ENCODE measurements at places on chromosomes 3 and 15.

GRCh38 chr15:98883478-98883877 lies 124.1 kb downstream of the PGPEP1L start:
- no peak for DNase-seq

DNA sequence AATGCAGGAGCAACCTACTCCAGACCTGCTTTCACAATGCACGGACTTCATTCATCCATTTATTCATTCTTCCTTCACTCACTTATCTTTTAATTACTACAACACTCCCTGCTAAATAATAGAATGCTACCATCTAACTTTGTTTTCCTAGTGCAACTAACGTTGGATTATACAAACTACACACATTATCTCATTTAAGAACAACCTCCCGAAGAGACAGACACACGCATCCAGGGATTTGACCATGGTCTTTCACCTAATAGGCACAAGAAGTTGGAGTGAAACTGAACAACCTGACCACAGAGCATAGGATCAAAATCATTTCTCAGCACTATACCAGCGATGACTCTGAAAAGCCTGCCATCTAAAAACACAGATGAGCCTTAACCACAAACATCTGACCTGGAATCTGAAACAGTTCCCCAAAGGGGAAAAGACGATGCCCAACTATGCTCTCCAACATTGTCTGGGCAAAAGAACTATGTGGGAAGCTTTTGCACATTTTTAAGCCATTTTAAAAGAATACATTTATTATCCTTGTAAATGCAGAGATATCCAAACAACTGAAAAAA lies 21.0 kb downstream of the ZNF385D start:
- no peak for DNase-seq

DNA sequence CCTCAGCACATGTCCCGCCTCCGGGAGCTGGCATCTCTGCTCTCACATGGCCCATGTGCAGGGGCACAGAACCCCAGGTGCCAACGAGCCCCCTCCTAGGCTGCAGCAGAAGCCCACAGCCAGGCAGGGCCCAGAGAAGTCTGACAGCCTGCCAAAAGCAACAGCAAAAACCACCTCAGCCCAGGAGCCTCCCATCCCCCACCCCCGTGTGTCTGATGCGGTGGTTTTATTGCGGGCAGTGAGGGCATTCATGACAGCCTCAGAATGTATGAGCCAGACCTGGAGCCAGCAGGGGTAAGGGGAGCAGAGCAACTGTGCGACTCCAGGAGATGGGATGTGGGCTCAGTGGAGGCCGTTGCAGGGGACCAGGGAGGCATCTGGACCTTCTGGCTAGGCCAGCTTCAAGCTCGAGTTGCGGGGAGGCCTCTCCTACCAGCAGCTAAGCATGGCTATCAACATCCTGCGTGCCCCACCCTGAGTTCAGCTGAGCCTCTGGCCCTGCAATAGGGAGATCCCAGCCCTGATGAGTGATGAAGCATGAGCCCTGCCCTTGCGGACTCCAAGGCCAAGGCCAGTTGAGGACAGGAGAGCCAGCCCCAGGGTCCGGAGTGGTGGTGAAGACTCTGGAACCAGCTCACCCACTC lies 52.5 kb downstream of the CYP11A1 start:
- no peak for DNase-seq

DNA sequence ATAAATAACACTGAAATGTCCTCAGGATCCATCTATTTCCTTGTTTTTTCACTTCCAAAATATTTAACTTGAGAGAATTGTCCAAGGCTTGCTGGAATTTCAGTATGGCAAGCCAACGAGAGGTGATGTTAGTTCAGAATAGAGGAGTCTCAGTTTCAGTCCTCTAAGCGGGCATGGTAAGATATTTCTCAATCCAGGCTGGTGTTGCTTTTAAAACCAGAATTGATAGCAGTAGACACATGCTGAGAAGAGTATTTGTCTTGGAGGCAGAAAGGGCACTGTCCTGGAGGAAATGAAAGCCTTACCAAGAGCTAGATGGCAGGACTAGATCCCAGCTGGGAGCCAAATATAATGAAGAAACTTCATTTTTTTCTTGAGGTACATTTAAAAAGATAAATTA lies 23.1 kb downstream of the PHLDB2 start:
- no peak for DNase-seq

GRCh38 chr15:100141311-100142001 lies 200.3 kb downstream of the ADAMTS17 start:
- DNase-seq, result no peak

- DNase-seq, result no peak
Observed at GRCh38 chr3:15456321-15456720, 28.9 kb downstream of the EAF1 start.

- no peak for DNase-seq
Observed at GRCh38 chr3:77588863-77589262, 549.0 kb downstream of the ROBO2 start.

- no peak for DNase-seq
Observed at GRCh38 chr3:130916507-130917167, 22.8 kb downstream of the ATP2C1 start.

- DNase-seq, result no peak
Observed at GRCh38 chr3:16927485-16927884, 42.7 kb downstream of the PLCL2 start.

GRCh38 chr3:36734742-36735141 lies 29.6 kb downstream of the DCLK3 start:
- DNase-seq, result no peak

GRCh38 chr15:48021336-48022086 lies 99.3 kb upstream of the SLC24A5 start:
- DNase-seq, result peak; percentile 83

DNA sequence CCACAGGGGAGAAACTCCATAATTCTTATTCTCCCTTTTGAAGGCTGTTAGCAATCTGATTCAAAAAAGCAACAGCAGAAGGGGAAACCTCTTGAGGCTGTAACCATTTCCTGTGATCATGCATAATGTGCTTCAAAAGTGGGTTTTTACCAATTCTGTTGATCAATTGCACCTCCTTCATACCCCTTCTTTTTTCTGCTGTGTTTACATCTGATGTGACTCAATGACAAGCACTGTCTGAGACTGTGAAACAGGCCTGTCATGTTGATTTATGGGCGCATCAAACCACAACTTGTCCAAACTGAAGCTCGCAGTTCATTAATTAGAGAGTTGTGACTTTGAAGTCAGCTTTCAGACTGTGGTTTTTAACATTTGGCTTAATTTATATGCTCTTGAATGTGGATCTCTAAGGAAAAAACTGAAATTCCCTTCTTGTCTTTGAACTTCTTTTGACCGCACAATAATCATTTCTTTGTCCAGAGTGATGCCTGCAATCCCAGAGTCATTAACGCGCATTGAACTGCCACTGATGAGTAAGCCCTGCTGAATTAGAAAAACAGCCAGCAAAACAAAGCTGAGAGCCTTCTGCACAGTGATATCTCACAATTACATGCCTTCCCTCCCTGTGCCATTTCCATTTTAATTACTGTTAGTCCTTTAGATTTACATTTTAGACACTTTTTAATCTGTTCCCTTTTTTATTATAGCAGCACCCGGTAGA lies 532.8 kb downstream of the FOXP1 start:
- DNase-seq, result no peak

DNA sequence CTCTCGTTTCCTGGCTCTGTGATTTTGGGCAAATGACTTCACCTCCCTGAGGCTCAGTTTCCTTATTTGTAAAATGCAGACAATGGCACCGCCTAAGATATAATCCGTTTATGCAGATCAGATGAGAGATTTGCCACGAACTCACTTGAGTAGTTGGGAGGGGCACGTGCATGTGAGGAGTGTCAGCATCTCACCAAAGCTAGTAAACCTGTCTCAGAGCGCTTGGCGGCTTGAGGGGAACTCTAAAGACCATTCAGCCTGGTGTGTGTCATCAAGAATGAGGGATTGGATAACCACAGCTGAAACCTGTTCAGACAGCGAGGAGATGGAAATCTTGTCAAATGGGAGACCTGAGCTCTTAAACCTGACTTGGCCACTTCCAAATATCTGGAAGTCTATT lies 48.7 kb downstream of the BDH1 start:
- no peak for DNase-seq

DNA sequence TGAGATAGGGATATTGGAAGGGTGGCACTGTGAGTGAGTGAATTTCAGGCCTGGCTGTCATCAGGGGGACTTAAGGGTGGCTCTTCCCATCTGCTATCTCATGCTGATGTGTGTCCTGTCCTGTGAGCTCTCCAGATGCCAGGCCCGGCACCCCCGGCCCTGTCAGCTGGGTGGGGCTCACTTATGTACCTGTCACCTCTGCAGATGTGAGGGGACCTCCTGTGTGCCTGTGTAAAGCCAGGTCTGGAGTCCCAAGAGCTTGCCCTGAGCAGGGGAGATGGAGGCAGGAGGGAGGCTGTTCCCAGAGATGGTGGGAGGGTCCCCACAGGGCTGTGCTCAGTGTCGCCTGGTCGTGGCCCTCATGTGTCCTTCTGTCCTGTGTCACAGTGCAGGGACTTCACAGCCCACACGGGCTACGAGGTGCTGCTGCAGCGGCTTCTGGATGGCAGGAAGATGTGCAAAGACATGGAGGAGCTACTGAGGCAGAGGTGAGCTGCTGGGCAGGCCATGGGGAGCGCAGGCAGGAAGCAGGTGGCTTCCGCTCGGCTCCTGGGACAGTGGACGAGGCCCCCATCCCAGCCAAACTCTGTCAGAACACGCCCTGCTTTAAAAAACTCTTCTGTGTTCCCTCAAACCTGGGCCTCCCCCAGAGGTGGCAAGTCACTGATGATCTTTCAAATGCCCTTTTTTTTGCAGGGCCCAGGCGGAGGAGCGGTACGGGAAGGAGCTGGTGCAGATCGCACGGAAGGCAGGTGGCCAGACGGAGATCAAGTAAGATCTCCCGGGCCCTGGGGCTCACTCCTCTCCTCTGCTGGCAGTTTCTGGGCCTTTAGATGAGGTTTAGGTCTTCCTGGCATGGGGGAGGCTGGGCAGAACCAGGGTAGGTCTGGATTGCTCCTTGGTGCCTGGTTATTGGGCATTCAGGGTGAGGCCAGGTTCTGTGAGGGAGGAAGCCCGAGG lies 23.1 kb downstream of the PSTPIP1 start:
- no peak for DNase-seq

GRCh38 chr15:74579001-74579400 lies 36.6 kb upstream of the CLK3 start:
- DNase-seq, result no peak

DNA sequence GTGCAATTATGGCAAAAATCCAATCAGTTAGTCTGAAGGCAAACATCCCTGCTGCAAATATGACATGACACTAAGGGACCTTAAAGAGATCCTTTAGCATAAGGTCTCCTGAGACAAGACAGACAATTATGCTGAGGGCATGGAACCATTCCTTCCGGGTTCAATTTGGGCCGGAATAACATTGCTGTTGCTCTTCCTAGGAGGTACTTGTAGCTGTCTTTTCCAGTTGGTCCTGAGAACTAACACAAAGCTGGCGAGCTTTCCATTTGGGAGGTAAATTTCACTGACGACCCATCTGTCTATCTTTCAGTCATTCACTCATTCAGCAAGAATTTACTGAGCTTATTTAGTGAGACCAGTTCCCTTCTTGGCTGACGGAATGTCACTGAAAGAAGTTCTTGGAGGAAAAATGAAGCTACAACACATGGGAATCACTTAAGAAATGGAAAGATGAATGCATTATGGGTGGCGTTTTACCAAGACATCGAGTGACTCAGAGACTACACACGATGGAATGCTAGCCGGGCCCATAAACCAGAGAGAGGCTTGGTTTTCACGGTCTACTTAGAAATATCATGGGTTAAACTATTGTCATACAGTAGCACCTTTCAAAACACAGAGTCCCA lies 215.5 kb downstream of the PDZRN3 start:
- peak; percentile 25 for DNase-seq

Measured in SK-N-DZ (cell line).